ENCODE measurements at places on chromosomes 5 and 9.

GRCh38 chr5:104526866-104527265 is 964.3 kb upstream of the NUDT12 start:
- DNase-seq, result no peak
- H3K27ac ChIP-seq, result no peak overlapping the region
- H3K27me3 ChIP-seq, result no peaks in the 10 kb centered on the region
- no peak overlapping the region for H3K4me3 ChIP-seq

DNA sequence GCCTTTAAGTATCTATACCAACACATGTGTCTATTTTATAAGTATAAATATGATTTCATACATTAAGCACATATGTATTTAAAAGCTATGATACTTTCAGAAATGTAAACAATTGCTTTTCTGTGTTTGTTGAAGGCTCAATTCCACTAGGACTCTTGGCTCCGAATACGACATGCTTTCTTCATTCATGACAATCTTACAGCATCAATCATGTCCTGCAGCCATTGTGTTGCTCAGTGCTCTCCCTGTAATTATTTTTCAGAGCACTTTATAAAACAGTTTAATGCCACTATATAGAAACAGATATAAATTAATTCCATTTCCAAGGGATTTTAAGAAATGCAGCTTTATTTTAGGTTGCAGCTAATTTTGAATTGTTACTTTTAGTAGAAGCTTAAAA is 167.3 kb downstream of the TAF11L14 start:
- no peaks in the 10 kb centered on the region for H3K27me3 ChIP-seq
- no peak for DNase-seq
- no peak overlapping the region for H3K27ac ChIP-seq
- no peaks in the 10 kb centered on the region for H3K4me1 ChIP-seq
- no peak overlapping the region for H3K4me3 ChIP-seq
- no peaks in the 10 kb centered on the region for H3K36me3 ChIP-seq

DNA sequence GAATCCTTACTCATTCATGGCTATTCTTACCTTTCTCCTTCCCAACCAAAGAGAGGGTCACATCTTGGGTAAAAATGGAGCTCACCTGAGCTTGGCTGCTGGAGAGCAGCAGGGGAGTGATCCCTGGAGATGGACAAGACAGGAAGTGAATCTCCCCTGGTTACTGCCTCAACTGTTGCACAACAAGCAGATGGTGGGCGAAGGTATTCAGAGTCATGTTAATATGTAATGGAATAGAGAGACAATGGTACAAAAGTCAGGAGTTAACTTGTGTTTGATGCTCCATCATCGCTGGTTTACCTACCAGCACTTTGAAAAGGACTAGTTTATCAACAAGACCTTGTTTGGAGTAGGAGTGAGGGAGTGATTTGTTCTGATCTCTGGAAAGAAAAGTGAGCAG is 13.0 kb upstream of the PLPP1 start:
- H3K4me1 ChIP-seq, result no peaks in the 10 kb centered on the region
- H3K4me3 ChIP-seq, result no peak overlapping the region
- no peak for DNase-seq
- H3K27me3 ChIP-seq, result no peaks in the 10 kb centered on the region
- H3K27ac ChIP-seq, result no peak overlapping the region

GRCh38 chr9:108889649-108890067 is 27.6 kb downstream of the ACTL7A start:
- peaks cover 73% of the 10 kb centered on the region for H3K36me3 ChIP-seq
- H3K27ac ChIP-seq, result no peak overlapping the region
- no peaks in the 10 kb centered on the region for H3K27me3 ChIP-seq
- no peaks in the 10 kb centered on the region for H3K4me1 ChIP-seq
- H3K4me3 ChIP-seq, result no peak overlapping the region
- DNase-seq, result no peak

DNA sequence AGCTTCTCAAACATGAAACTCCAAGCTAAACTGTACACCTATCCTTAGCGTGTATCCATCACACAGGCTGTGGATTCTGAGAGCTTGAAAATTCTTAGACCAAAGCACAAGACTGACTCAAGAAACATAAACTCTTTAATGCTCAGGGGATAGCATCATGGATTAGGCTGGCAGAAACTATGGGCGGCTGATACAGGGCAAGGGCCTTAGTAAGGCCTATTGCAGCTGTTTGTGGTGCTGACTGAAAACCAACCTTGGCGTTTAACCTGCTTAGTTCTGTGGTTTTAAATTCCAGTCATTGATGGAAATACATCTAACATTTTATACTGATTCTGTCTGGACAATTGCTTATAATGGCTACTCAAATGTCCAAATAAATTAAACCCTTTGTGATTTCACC is 183.7 kb downstream of the TLR4 start:
- H3K4me1 ChIP-seq, result no peaks in the 10 kb centered on the region
- H3K27ac ChIP-seq, result no peak overlapping the region
- H3K27me3 ChIP-seq, result no peaks in the 10 kb centered on the region

DNA sequence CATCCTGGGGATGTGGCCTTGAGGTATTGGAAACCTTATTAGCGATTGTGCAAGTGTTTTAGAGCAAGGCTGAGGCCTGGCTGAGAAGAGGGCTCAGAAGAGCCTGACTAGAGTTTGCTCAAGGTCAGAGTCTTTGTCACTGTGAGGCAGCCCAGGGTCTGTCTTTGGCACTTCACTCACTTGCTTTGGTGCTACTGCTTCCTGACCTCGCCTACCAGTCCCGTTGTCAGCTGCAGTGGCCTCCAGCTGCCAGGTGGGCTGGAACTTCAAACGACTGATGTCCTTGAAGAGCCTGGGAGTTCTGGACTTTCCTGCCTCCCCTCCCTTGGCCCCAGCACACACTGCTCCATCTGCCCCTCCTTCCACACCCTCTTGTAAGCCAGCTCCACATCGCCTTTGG is 228.0 kb downstream of the SNX18 start:
- H3K27me3 ChIP-seq, result no peaks in the 10 kb centered on the region
- peaks cover 26% of the 10 kb centered on the region for H3K4me1 ChIP-seq
- no peak for DNase-seq
- no peaks in the 10 kb centered on the region for H3K36me3 ChIP-seq
- H3K27ac ChIP-seq, result no peak overlapping the region
- no peak overlapping the region for H3K4me3 ChIP-seq

DNA sequence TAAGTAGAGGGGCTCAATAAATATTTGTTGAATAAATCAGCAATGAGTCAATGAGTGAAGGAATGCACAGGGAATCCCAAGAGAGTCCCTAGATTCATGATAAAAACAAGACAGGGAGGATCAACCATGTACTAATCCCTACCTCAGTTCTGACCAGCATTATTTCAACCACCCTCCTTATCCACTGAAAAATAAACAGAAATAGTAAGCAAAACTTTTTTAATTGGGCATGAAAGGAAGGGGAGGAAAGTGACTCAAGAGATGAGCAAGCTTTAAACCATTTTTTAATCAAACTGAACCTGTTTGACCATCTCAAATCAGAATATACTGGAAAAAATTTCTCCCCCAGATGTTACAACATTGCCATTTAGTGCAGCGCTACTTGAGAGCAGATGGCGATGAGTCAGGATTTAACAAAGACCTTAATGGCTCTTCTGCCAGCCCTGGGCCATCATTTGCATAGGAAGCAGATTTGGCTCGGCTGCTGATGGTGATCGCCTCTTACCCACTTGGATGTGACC is 194.8 kb upstream of the SLC30A5 start:
- H3K36me3 ChIP-seq, result no peaks in the 10 kb centered on the region
- H3K27me3 ChIP-seq, result no peaks in the 10 kb centered on the region
- DNase-seq, result no peak
- H3K27ac ChIP-seq, result no peak overlapping the region

GRCh38 chr9:108270051-108270450 is 585.7 kb downstream of the ACTL7B start:
- H3K27me3 ChIP-seq, result no peaks in the 10 kb centered on the region
- no peaks in the 10 kb centered on the region for H3K36me3 ChIP-seq
- peaks cover 9% of the 10 kb centered on the region for H3K4me1 ChIP-seq
- no peak overlapping the region for H3K27ac ChIP-seq
- no peak for DNase-seq

- no peaks in the 10 kb centered on the region for H3K27me3 ChIP-seq
- peaks cover 10% of the 10 kb centered on the region for H3K4me1 ChIP-seq
- DNase-seq, result no peak
- H3K36me3 ChIP-seq, result no peaks in the 10 kb centered on the region
These were observed 22.0 kb upstream of the TGFBI start for GRCh38 chr5:136006761-136007251.

GRCh38 chr9:107274096-107274495 is 9.0 kb upstream of the RAD23B start:
- peaks cover 31% of the 10 kb centered on the region for H3K4me1 ChIP-seq
- no peak overlapping the region for H3K4me3 ChIP-seq
- H3K36me3 ChIP-seq, result no peaks in the 10 kb centered on the region
- DNase-seq, result no peak

DNA sequence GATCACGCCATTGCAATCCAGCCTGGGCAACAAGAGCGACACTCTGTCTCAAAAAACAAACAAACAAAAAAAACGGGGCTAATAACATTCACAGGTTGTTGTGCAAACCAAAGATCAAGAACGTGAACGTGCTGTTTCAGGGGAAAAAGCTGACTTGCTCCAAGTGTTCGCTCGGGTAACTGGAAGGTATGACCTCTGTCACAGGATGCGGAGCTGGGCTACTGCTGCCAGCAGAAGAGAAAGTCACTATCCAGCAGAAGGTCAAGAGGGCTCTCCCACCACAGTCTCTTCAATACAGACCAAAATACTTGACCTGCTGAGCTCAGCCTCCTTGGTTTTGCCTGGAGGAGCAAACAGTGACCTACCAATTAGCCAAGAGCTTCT is 59.7 kb downstream of the ABCA1 start:
- H3K4me3 ChIP-seq, result no peak overlapping the region
- no peaks in the 10 kb centered on the region for H3K27me3 ChIP-seq
- peak overlapping the region; percentile 3 for H3K27ac ChIP-seq
- peaks cover 6% of the 10 kb centered on the region for H3K36me3 ChIP-seq

- peaks cover 5% of the 10 kb centered on the region for H3K27me3 ChIP-seq
- peak; percentile 84 for DNase-seq
- peak overlapping the region; percentile 0 for H3K27ac ChIP-seq
- H3K4me1 ChIP-seq, result peaks cover 5% of the 10 kb centered on the region
These were observed 4.8 kb upstream of the SARDH start for GRCh38 chr9:133742849-133743444.

DNA sequence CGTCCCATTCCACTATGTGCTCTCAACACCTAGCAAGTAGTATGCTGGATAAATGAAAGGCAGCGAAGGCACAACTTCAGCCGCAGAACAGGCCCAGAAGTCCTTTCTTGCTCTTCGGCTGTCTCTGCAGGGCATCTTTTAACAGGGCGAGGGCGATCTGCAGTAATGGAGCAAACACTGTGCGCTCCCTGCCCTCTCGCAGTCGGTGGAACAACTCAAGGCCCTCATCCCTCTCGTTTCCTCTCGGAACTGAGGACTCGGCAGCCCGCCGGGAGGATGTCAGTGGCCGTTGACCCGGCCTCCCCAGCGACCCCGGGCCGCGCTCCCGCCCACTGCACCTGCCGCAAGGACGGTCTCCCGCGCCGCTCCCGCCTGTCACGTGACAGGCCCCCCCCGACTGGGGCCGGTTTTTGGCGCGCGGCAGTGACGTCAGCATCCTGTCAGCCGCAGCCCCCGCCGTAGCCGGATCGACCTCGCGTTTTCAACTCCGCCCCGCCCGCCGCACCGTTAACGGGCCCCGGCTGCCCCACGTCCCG is 1.1 kb downstream of the ZNF367 start:
- H3K27ac ChIP-seq, result peak overlapping the region; percentile 100
- peaks cover 26% of the 10 kb centered on the region for H3K4me1 ChIP-seq
- H3K36me3 ChIP-seq, result no peaks in the 10 kb centered on the region
- H3K4me3 ChIP-seq, result peak overlapping the region; percentile 91
- H3K27me3 ChIP-seq, result no peaks in the 10 kb centered on the region
